Astrocyte (in vitro differentiated cells and primary cell): ENCODE measurements at places on chromosomes 4 and X.

DNA sequence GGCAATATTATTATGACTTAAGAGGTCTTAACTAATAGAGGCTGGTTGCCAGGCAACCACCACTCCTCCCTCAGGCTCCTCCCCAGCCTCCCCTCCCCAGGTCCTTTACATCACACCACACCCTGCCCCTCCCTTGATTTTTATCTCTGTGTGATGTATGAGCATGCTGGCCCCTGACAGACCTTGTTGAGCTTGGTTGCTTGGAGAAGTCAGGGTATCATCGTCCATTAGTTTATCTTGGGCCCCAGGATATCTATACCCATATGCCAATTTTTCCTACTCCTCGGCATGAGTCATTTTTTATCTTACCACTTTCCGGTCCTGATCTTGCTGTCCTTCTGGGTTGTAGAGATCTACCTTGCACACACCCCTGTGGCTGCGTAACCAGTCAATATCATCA is 2.5 kb downstream of the AKAP4 start:
- DNase-seq = no peak

- no peak for DNase-seq
Observed at GRCh38 chrX:118498351-118498750, 2.7 kb downstream of the DOCK11 start.

GRCh38 chrX:78923198-78924015 is 21.8 kb upstream of the P2RY10 start:
- DNase-seq = no peak

DNA sequence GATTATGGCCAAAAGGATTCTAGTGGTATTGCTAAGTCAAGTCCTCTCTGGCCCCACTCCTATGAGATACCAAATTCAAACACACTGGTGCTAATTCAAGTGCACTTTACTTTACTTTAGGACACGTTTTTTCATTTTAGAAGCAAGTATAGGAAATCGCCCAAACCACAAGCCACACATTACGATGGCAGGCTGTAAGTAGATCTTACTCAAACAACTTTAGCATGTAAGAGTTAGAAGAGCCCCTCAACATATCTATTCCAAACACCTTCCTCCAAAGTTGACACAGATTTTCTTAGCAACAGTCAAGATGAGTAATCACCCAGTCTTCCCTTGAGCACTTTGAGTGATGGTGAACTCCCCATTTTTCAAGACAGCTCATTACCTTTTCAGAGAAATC is 43.6 kb downstream of the DRD5 start:
- no peak for DNase-seq

- DNase-seq = no peak
Observed at GRCh38 chr4:80182237-80182866, 15.0 kb upstream of the PRDM8 start.
